ENCODE measurements at places on chromosomes 3 and 15.
A peak's percentile ranks its signal among the peaks of the same experiment; 100 is the strongest.

GRCh38 chr3:48409291-48410201 is 20.3 kb downstream of the PLXNB1 start:
- no peak for DNase-seq

GRCh38 chr3:147941969-147942368 is 532.8 kb downstream of the ZIC1 start:
- no peak for DNase-seq

GRCh38 chr3:55426486-55426885 is 60.6 kb downstream of the WNT5A start:
- no peak for DNase-seq

- no peak for DNase-seq
These were observed 183.0 kb upstream of the THBS1 start for GRCh38 chr15:39397883-39398282.

DNA sequence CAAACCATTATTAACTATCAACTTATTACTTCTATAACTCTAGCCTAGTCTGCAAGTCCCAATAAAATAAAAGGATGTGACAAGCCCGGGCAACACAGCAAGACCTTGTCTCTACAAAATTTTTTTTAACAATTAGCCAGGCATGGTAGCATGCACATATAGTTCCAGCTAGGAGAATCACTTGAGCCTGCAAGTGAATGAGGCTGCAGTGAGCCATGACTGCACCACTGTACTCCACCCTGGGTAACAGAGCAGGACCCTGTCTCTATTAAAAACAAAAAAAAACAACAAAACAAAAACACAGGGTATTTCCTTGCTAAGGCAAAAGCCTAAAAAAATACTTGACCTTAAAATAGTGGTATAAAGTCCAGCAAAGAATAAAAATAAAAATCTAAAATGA is 31.4 kb downstream of the ANKRD28 start:
- no peak for DNase-seq

DNA sequence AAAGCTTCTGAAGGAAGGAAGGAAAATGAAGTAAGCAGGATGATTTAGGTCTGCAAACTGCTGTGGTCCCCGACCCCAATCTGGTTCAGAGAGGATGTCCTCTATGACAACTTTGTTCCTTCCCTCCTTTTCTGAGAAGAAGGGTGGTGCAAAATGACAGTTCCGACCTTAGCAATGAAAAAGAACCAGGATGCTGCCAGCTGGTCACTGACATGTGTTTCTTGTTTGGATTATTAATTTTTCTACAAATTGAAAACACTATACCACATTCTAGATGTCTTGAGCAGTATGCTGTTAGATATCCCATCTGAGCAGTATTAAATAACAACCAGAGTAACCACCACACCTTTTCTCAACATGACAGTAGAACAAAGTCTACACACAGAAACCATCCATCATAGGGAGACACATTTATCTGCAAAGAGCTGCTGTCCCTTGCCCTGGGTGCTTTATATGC is 27.5 kb downstream of the CDCP1 start:
- no peak for DNase-seq

DNA sequence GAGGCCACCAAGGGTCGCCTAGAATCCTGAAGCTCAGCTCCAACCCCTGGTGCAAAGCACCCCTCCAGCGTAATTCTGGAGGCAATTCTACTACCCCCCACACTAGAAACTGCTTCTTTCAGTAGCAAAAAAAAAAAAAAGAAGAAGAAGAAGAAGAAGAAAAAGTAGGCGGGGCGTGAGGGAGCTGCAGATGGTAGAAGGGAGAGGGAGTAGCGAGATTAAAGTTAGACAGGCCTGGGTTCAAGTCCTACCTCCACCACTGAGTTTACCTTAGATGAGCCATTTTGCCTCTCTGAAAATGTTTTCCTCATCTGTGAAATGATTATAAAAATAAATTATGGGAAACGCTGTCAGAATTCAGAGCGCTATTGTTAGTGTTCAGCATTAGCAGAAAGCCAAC is 913 bp downstream of the FAM174B start:
- no peak for DNase-seq

DNA sequence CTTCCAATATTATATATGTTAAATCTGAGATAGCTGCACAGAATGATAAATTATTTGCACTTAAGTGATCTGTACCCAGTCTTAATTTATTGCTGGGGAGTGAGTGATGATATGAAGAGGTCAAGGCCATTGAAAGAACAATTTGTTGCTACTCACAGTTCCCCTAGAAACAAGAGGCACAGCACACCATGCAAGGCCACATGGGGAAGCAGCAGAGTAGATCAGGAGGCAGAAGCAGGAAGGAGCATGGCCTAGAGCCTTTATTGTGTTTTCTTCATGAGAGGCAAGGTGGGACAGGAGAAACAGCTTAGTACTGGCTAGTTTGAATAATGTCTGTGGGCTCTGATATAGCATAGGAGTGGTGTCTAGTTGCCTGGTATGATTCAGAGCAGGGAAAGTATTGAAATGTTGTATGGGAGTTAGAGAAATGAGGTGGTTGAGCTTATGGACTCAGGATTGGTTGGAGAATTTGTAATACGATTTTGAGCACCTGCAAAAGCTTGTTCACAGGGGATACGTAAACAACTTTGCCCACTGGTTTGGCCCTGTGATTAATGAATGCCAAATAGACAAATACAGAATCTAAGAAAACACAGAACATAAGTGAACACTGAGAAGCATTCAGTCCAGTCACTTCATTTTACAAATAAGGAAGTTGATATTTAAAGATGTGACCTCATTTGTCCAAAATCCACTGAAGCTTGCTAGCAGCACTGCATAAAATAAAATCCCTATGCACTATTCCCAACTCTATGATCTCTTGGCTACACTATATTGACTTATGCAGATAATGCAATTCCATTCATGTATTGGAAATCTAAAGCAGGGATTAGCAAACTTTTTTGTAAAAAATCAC is 71.7 kb downstream of the TMCO5A start:
- DNase-seq: no peak

GRCh38 chr15:57165992-57166391 is 210.3 kb upstream of the CGNL1 start:
- DNase-seq: no peak

DNA sequence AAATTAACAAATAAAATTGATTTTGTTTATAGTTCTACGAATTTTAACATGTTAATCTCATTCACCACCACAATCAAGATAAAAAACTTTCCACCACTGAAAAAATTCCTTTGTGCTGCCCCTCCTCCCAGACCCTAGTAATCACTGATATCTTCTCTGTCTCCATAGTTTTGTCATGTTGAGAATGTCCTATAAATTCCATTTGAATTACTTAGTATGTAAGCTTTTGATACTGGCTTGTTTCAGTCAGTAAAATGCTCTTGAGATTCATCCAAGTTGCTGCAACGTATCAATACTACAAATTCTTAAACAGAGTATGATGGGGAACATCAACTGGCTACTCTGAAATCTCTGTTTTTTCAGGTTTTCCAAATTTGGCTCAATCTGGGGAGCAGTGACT is 129.6 kb downstream of the CTNNB1 start:
- no peak for DNase-seq

- no peak for DNase-seq
These were observed 52.2 kb downstream of the ABI3BP start for GRCh38 chr3:100941041-100941440.

DNA sequence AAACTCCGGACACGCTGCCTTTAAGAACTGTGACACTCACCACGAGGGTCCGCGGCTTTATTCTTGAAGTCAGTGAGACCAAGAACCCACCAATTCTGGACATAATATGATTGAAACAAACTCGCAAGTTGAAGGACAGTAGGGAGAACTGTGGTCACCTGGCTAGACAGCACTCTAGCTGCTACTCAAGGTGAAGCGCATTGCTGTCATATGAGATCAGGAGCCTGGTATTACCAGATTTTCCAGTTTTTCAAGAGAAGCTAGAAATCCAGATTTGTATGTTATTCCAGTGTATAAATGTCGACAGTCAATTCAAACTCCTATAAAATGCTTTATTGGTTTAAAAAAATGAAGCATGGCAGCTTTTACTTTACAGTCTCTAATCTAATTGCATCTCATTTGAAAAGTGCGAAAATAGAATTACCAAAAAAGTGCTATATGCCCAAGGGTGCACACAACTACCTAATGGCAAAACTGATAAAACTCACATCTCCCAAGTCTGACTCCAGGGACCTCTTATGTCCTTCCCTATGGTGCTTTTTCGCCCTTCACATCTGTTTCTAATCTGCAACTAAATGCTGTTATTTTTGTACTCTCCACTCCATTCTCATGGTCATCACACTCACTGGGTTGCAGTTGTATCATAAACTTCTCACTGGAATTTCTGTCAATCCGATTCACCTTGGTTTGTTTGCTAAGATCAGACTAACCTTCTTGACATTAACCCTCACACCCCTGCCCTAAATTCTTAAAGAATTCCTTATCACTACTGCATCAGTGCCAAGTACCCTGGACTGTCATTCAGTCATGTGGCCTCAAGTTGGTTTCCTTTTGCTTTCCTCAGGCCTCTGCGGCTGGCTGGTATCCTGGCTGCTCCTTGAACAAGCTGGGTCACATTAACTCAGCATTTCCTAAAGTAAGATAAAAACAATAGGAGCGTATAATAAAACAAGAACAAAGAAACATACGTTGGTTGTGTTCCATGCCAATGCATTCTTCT is 31.5 kb upstream of the ARHGEF26 start:
- DNase-seq: no peak

DNA sequence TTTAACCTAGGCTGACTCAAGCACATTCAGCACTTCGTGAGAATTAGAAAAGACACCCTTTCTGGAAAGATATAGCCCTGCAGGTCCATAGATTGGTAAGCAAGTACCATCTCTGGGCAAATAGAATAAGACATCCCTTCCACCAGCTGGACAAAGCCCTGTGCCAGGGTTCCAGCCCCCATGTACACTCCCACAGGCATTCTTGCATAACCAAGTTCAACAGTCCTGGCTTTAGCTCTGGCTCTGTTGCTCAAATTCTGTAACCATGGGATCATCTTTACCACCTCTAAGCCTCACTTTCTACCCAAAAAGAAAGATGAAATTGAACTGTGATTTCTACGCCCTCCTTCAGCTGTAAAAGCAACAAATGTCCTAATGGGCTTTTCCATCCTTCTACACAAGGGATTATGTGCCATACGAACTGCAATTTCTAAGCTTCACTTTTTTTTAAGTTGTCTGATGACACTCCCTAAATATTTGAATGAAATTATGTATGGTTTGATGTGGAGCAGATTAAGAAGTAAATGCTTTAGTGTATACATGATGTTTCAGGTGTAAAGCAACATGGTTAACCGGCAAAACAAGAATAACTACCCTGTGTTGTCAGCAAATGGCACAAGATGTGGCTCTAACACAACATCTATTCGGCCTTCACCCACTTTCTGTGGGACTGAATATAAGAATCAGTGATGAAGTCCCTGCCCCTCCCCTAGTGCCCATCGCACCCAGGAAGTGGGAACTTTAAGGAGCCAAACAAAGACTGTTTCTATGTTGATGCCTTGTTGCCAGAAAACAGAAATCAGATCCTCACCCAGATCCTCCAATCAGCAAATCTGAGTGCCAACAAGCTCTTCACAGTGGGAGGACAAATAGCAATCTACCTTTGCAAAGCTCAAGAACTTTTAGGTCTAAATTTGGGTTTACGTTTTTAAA is 165.7 kb downstream of the P3H2 start:
- no peak for DNase-seq

DNA sequence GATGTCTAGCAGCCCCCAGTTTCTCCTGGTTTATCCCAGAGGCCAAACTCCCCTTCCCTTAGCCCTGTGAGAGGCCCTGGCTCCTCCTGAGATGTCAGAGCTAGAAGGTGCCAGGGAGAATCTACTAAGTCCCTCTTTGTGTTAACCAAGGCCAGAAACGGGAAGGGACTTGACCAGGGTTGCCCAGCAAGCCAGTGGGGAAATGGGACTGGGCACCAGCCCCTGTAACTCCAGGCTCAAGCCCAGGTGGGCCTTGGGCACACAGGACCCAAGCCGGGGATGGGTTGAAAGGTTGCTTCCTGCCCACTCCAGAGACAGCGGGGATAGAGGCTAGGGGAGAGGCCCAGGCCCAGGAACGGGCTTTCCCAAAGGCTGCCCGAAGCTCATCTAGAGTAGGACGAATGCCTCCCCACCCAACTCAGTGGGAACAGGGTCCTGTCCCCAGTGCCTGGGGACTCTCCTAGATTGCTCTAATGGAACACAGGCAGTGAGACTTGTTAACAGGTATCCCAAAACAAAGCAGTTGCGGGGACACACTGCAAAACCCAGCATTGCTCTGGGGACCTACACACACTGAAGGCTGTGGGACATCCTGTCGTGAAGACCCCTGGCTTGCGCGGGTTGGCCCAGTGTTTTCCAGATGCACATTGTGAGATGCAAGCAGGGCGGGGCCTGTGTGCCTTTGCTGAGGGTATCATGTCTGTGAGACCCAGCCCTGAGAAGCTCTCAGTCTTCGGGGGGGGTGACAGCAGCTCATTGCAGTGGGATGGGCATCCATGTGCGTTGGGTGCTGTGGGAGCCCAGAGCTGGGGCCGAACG is 12.9 kb upstream of the TXNRD3 start:
- no peak for DNase-seq

GRCh38 chr15:47720555-47720954 is 3.2 kb downstream of the SEMA6D start:
- no peak for DNase-seq

DNA sequence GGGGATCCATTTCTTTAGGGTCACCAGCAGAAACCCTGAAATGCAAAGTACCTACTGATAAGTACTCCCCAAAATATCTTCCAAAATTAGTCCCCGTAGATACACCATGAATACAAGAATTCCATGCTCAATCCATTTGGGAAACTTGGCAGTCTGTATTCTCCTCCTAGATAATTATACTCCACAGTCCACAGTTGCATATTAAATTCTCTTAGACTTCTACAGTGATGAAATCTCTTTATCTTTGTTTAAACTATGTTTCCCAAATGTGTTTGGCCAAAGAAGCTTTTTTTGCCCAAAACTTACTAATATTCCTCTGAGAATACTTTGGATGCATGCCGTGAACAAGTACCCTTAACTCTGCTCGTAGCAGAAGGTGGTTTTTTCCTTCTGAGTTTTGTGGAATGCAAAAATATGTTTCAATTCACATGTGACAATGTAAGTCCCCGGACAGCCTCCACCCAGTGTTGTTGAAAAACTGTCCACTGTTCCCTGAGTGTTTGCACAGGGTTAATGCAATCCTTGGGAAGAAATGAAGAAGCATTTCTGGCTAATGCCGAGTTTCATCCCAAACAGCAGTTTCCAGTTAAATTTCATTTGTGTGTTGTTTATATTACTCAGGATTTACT is 126.7 kb downstream of the ARNT2 start:
- no peak for DNase-seq

GRCh38 chr3:174425422-174425821 is 433.7 kb upstream of the NAALADL2 start:
- no peak for DNase-seq

GRCh38 chr3:181383760-181384159 is 328.0 kb upstream of the SOX2 start:
- no peak for DNase-seq

- no peak for DNase-seq
These were observed 33.9 kb upstream of the ACAN start for GRCh38 chr15:88769161-88769971.

GRCh38 chr3:61627768-61628185 is 66.4 kb downstream of the PTPRG start:
- peak; percentile 21 for DNase-seq

- no peak for DNase-seq
These were observed 6.2 kb downstream of the DUOXA2 start for GRCh38 chr15:45120081-45120972.

Data from transverse colon (tissue), 4 donors.